ENCODE measurements at places on chromosomes 2 and 18. TPM values are rescaled to one million over a fixed set of nuclear protein-coding genes. Genes with fewer than 3 reads are reported as not detected.

CXCR1 gene
- total RNA-seq: 0.72 TPM

NAT8 gene
- not detected for total RNA-seq

TMEM198 gene
- 1.2 TPM for total RNA-seq

SUPT7L gene
- total RNA-seq: 11.7 TPM

SERPINB11 gene
- total RNA-seq: 7.1 TPM

KYNU gene
- 33.6 TPM for total RNA-seq

TRIM54 gene
- 0.16 TPM for total RNA-seq

SLC30A3 gene
- not detected for total RNA-seq

LHCGR gene
- not detected for total RNA-seq

Data from esophagus mucosa (tissue), 1 donor.